Activated CD4-positive, alpha-beta T cell treated with anti-CD3 and anti-CD28 coated beads, Interleukin-2, amount 50 U/mL, for 1 hour (primary cell): ENCODE measurements at places on chromosomes 2 and 18.

- no peak for DNase-seq
Measured at GRCh38 chr2:224309176-224309575, 92.7 kb downstream of the FAM124B start.

- no peak for DNase-seq
Measured at GRCh38 chr2:225493420-225494099, 94.0 kb downstream of the NYAP2 start.

DNA sequence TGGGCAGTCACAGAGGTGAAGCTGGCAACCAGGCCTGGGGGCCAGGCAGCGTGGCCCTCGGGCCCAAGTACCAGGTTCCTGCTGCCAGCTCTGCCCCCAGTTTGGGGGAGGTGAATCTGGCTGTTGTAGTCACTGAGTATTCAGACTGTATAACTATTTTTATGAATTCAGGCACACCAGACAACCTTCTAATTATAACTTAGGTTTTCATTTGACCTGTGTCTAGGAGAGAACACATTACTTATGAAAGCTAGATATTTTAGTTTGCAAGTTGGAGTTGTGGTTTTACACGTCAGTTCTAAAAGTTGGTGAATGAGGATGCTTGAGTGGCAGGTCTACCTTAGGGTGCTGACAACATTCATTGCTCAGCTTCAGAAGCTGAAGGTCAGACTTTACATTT is 71.7 kb downstream of the LIMS1 start:
- no peak for DNase-seq

DNA sequence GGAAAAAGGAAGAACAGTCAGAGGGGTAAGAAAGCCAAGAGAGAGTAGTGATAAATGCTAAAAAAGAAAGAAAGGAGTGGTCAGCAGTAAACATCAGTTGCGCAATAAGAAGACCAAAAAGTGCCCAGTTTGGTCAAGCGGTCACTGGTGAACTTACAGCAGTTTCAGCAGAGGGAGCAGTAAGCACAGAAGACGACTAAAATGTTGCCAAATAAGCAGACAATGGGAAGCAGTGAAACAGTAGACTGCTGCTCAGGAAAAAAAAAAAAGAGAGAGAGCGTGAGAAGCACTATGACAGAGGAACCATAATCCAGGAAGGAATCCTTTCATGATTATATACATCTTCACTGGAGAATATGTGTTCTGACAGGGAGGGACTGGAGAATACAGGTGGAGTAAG is 45.8 kb downstream of the DNAJC10 start:
- no peak for DNase-seq

GRCh38 chr2:55751966-55752365 is 58.3 kb upstream of the PNPT1 start:
- DNase-seq, result no peak

- DNase-seq, result no peak
Measured at GRCh38 chr2:239558661-239559060, 157.8 kb upstream of the HDAC4 start.
